Stimulated activated CD4-positive, alpha-beta T cell treated with anti-CD3 and anti-CD28 coated beads, Interleukin-4, amount 100 ng/mL, for 48 hours (primary cell): ENCODE measurements at places on chromosomes 16 and 17.

DNA sequence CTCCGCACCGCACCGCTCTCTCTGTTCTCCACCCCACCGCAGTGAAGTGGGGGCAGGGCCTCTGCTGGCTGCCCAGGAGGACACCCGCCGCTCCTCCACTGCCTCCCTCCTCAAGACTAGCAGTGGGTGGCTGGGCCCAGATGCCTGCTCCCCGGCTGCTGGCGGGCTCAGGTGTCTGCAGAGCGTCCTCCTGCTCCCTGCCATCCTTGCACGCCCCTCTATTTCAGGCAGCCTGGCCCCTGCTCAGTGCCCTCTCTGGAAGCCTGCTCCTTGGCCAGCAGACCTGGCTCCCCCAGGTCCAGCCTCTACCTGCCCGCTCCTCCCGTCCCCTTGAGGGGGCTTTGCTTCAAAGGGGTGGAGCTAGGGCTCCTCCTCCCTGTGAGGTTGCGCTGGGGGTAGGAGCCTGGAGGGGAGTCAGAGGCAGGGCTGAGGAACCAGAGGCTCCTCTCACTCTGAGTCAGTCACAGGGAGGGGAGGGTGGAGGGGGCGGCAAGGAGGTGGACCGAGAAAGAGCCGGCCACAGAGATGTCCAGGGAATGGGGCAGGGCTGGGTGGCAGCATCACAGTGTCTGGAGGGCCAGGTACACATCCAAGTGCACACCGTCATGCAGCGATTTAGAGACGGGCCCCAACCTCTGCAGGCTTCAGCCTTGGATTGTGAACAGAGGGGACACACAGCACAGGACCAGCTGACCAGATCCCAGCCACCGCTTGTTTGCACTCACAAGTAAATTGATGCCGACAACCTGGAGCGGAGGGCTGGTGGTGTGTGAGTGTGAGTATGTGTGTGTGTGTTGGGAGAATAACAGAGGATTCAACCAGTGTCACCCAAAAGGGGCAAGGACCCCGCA is 9.8 kb upstream of the TMEM92 start:
- DNase-seq, result no peak

GRCh38 chr16:51383909-51384308 is 232.8 kb upstream of the SALL1 start:
- DNase-seq, result no peak

DNA sequence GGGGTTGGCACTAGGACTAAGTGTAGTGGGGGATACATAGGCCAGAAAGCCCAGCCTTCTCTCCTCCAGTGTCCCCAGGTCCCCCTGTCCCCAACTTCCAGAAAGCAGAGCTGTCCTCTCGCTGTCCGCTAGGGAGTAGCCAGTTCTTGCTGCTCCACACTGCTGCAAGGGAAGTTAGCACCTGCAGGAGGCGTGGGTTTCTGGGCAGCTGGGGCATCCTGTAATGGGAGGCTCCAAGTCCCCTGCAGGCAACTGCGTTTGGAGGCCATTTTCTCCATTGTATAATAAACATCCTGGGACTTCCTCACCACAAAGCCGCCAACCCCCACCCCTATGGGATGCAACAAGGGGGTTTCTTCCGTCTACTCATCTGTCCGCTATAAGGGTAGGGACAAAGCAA is 1.7 kb downstream of the RPRML start:
- no peak for DNase-seq

- DNase-seq, result no peak
These were observed 1.5 kb downstream of the GRIN2A start for GRCh38 chr16:10180771-10181163.

GRCh38 chr17:74415608-74416396 is 16.1 kb upstream of the GPRC5C start:
- DNase-seq, result no peak

DNA sequence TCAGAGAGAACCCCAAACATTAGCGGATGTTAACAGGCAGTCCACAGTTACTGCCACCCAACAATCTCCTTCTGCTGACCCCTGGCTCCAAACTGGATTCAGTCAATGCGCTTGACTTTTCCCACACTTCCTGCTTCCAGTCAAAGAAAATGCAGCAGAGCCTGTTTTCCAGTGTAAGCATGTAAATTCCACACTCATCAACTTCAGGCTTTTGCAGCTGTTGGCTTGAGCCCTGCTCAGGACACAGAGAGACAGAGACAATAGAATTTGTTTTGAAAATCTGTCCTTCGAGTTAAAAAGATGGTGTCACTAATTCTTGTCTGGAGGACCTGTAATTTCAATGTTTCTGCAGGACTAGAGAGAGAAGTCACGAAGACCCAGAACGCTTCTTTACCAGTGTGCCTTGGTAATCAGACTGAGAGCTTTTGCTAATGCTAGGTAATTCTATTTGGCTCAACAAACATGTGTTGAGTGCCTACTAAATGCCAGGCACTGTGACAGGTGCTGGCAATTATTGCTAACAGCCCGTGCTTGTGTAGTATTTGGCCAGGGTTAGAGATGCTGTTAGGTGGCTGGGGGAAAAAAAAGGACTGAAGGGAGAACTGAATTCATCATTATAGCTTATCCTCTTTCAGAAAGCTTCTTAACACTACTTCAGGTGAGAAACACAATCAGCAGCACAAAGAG is 32.5 kb downstream of the HOXB1 start:
- DNase-seq, result no peak

- no peak for DNase-seq
These were observed 126.9 kb downstream of the MRTFB start for GRCh38 chr16:14198012-14198411.

- no peak for DNase-seq
These were observed 162.6 kb downstream of the CA10 start for GRCh38 chr17:51995797-51996403.

- no peak for DNase-seq
These were observed 8.0 kb upstream of the CORO6 start for GRCh38 chr17:29630630-29631193.

DNA sequence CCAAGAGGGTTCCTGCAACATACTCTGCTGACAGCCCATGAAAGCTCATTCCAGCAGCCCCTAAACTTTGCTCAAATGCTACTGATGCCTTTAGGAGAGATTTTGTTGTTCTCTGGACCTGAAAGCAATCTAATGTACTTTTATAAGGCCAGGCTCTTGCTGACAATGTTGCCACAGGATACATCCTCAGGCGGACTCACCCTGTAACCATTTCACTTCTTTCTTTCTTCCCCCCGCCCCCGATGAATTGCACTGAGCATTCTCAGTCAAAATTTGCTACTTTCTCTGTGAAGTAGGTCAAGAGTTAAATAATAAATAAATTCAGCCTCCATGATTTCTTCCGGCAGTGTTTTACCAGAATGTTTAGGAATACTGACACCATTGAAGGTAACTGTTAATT is 1.5 kb downstream of the GAS7 start:
- DNase-seq, result no peak

DNA sequence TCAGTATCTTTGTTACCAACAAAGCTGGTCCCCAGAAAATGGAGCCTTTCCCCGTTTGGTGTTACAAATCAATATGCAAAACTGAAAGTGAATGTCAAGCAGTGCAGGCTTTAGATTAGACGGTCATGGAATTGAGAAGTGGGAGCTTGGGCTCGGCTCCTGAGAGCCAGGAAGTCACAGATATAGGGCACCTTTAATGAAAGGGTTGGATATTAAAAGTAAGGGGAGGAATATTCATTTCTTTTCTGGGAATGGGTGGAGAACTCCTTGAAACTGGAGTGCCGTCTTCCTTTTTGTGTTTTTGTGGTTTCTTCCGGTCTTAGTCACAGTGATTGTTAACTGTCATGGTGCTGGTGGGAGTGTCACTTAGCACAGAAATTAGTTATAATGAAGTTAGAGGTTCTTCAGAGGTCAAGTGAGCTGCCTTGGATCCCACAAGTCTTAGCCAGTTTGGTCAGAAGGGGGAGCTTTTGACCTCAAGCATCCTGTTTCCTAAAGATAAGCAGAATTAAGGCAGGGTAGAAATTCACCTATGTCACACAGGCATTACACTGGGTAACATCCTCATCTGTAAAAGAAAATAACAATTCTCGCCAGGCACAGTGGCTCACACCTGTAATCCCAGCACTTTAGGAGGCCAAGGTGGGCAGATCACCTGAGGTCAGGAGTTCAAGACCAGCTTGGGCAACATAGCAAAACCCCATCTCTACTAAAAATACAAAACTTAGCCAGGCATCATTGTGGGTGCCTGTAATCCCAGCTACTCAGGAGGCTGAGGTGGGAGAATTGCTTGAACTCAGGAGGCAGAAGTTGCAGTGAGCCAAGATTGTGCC is 9.6 kb upstream of the EIF1 start:
- peak; percentile 64 for DNase-seq

GRCh38 chr16:23408823-23409298 is 44.1 kb downstream of the COG7 start:
- DNase-seq, result no peak

- no peak for DNase-seq
These were observed 1337.5 kb upstream of the CDH8 start for GRCh38 chr16:63373744-63374143.

DNA sequence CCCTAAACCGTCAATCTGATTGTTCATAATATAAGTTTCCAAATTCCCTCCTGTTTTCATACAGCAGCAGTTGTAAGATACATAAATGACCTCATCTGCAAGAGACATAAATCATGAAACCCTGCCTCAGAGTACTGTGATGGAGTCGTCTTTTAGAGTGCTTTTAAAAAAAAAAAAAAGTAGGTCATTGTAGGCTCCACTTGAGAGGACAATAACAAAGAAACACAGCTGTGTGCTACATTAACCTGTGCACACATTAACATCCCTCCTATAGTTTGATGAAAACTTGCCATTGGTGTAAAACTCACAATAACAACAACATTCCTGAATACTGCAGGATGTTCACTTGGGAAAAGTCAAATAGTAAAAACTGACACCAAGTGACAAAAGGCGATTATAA is 56.5 kb downstream of the XPO6 start:
- no peak for DNase-seq

DNA sequence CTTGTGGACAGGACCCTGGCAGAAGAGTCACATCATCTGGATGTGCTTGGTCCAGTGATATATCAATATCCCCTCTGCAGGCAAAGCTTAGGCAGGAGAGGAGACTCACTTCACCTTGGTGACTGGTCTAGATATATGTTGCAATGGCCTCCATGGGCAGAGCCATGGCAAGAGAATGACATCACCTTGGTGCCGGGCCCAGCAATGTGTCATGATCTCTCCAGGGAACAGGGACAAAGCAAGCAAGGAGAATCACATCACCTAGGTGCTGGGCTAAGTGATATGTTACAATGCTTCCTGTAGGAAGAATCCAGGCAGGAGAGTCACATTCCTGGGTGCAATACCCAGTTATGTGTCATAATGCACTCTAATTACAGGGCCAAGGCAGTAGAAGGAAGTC is 2106.2 kb downstream of the TP53TG3F start:
- DNase-seq, result no peak

DNA sequence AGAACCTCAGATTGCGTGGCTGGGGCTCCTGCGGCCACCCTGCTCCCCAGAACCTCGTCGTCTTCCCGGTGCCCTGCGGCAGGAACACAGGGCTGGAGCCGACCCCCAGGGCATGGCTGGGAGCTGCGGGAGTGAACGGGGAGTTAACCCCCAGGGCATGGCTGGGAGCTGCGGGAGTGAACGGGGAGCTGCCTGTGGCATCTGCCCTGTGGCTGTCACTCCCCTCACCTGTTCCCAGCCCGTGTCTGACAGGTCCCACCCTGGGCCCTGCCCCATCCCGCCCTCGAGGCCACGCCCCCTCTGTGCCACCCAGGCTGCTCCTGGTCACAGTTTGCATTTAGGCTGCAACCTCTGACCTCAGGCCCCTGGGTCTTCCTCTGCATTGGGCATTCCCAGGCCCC is 39.4 kb upstream of the ACSF3 start:
- DNase-seq, result no peak

- no peak for DNase-seq
These were observed 2.7 kb downstream of the NUFIP2 start for GRCh38 chr17:29291163-29291752.

DNA sequence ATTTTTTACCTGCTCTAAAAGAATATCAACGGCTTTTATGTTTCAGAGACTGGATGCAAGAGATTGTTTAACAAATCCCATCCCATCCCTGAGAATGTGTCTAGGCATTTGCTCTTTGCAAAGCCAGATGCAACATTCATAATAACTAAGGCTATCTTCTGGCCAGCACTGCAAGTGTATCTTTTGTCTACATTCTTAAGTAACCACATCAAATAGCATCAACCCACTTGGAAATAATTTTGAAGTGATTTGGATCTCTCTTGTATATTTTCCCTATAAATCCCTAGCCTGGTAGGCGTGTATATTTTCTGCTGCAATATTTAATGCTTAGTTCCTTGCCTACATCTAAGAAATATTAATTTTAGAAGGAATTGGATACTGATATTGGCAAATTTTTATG is 64.3 kb downstream of the PIGL start:
- DNase-seq, result no peak

DNA sequence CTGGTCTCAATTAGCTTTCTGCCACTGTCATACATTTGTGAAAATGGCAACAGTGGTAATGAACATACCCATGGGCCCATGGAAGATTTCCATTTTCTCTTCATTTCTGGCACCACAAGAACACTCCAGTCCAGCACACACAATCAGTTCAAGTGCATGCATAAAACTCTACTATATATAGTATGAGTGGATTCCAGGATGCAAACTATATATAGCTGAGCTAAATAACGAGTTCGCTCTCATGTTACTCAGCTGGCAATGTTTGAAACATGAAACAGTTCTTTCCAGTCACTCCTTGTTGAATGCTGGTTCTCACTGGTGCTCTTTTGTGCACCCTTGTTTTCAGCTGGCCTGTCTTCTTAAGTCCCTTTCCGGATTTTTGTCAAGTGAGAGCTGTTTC is 75.2 kb upstream of the DHX40 start:
- DNase-seq, result no peak

GRCh38 chr17:81028506-81028858 is 6.5 kb upstream of the BAIAP2 start:
- DNase-seq, result no peak

- no peak for DNase-seq
These were observed 36.2 kb downstream of the ADCY7 start for GRCh38 chr16:50302472-50303005.

DNA sequence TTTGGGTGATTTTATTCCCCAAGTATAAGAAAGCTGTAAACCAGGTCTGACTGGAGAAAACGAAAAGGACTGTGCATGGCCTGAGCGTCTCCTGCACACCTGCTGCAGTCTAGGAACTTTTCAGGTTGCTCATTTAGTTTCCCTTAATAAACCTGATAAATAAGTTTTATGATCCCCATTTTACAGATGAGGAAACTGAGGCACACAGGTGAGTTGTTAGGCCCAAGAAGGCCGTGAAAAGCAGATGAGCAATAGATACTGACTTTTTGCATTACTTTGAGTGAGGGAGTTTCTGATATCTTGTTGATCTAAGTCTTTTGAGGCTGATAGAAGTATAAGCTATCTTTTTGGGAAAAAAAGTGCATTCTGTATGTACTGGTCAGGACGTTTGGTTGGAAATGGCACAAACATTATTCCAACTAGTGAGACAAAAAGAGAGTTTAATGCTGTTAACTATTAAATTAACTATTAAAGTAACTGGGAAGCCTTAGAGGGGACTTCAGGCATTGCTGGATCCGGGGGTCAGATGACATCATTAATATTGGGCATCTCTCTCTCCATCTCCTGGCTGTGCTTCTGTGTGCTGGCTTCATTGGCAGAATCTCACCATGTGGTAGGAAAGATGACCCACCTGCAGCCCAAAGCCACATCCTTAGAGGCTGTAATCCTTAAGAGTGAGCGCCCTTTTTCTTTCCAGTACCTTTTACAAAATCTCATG is 163.4 kb downstream of the CMIP start:
- no peak for DNase-seq
